ENCODE measurements at places on chromosomes 13 and 19. TPM values are rescaled to one million over a fixed set of nuclear protein-coding genes. Genes with fewer than 3 reads are reported as not detected.

CATSPERD gene
- not detected for total RNA-seq

ZNF534 gene
- total RNA-seq, result 0.08 TPM

TTC9B gene
- total RNA-seq, result not detected

GAS6 gene
- 172 TPM for total RNA-seq

OVOL3 gene
- not detected for total RNA-seq

ZNF345 gene
- 1.7 TPM for total RNA-seq

KLF1 gene
- total RNA-seq, result not detected
